ENCODE measurements at places on chromosomes 3 and 15. TPM values are rescaled to one million over a fixed set of nuclear protein-coding genes. Genes with fewer than 3 reads are reported as not detected.

The GCNT3 gene
- polyA plus RNA-seq = not detected

The CCR5 gene
- polyA plus RNA-seq = 1.4 TPM

The ARGFX gene
- not detected for polyA plus RNA-seq

DNA sequence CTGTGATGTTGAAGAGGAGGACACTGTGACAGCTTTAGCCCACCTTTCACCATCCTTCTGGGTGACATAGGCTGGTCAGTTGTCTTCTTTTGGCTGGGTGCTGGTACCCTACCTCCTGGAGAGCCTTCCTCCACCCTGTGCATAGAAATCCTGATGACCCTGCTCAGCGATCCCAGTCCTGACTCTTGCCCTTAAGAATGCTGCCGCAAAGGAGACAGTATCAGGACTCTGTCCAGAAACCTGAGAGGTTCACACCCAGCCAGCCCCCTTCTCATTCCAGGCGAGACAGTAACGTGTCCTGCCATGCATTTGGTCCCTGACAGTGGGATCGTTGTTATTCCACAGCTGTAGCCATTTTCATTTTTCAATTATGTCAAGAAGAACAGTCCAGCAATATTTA lies 312.8 kb upstream of the CHRM5 start:
- DNase-seq = no peak

DNA sequence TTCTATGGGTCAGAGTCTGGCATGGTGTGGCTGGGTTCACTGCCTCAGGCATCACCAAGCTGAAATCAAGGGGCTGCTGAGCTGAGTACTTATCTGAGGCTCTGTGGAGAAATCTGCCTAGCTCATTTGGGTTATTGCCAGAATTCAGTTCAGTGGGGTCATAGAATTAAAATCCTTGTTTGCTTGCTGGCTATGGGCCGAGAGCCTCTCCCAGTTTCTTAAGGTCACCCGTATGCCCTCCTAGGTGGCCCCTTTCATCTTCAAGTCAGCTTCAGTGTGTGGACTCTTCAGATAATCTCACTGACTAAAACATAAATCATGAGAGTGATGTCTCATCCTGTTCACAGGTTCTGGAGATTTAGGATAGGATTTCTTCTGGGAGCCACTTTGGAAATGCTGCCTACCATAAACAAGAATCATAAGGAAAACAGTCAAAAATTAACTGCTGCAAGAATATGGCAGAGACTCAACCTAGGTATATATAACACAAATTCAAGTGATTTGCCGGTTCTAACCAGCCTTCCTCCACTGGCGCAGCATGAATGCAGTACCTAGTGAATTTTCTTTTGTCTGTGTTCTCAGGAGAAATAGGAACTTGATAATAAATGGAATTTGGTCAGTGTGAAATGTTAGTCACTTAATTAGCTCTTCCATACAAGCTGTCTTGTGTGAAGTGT lies 5.3 kb downstream of the CP start:
- DNase-seq = no peak
